Cerebellar nuclear complex (tissue), 1 donor: ENCODE measurements at places on chromosomes 2 and 18.

GRCh38 chr2:227608561-227609338, 5.9 kb downstream of the SCYGR3 start:
- no peak for DNase-seq

DNA sequence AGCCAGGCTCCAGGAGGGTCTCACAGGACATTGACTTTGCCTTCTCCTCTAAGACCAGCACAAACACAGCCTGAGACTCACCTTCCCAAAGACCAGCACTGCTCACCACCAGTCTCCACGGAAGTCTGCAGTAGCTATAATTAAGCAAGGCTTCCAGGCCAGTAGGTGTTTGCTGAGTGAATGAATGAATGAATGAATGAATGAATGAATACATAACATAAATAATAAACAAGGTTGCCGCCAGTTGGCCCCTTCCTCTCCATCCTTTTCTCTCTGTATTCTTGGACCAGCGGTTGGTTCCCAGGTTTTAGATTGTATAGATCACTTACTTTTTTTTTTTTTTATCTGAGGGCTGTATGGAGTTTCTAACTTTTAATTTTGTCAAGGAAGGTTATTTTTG, 222.4 kb upstream of the ID2 start:
- DNase-seq: no peak

GRCh38 chr2:10140841-10141610, 18.5 kb downstream of the RRM2 start:
- DNase-seq: no peak

- no peak for DNase-seq
These were observed 102.3 kb downstream of the OSR1 start for GRCh38 chr2:19256121-19256601.

- DNase-seq: no peak
These were observed 358 bp upstream of the STAMBP start for GRCh38 chr2:73828389-73828817.
